Heart right ventricle (tissue), 16 donors: ENCODE measurements at places on chromosomes 2 and 18. TPM values are rescaled to one million over a fixed set of nuclear protein-coding genes. Genes with fewer than 3 reads are reported as not detected.

Gene VIT
- polyA plus RNA-seq, result 9.6 TPM

- H3K4me1 ChIP-seq, result no peaks in the 10 kb centered on the region
- H3K27me3 ChIP-seq, result no peaks in the 10 kb centered on the region
- no peak overlapping the region for H3K27ac ChIP-seq
- H3K4me3 ChIP-seq, result no peak overlapping the region
- no peaks in the 10 kb centered on the region for H3K36me3 ChIP-seq
- DNase-seq, result no peak
Observed at GRCh38 chr2:115294999-115295398, 852.6 kb downstream of the DPP10 start.

DNA sequence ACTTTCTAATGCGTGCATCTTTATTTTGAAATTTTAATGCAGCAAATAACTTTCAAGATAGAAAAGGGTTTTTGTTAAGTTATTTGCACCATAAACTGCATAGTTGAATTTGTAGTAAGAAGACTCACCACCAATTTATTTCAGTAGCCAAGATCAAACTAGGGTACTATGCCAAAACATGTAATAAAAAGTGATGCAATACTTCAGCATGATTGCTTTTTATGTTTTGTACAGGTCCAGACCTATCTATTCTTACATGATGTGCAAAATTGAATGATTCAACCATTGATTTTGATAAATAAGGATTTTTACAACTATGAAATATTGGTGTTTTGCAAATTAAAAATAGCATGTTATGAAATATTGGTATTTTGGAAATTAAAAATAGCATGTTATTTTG is 26.7 kb downstream of the AGPS start:
- peaks cover 21% of the 10 kb centered on the region for H3K36me3 ChIP-seq
- H3K4me3 ChIP-seq, result no peak overlapping the region
- H3K27ac ChIP-seq, result no peak overlapping the region
- no peak for DNase-seq
- no peaks in the 10 kb centered on the region for H3K27me3 ChIP-seq

Gene POTEC
- not detected for polyA plus RNA-seq

- no peak overlapping the region for H3K4me3 ChIP-seq
- no peak overlapping the region for H3K27ac ChIP-seq
- H3K36me3 ChIP-seq, result no peaks in the 10 kb centered on the region
- H3K4me1 ChIP-seq, result no peaks in the 10 kb centered on the region
- no peak for DNase-seq
- H3K27me3 ChIP-seq, result no peaks in the 10 kb centered on the region
Observed at GRCh38 chr2:118710481-118710880, 137.0 kb downstream of the EN1 start.
